Hepatocyte (in vitro differentiated cells): ENCODE measurements at places on chromosomes 7 and 10.
A peak's percentile ranks its signal among the peaks of the same experiment; 100 is the strongest.

GRCh38 chr7:91898240-91898992, 17.9 kb upstream of the MTERF1 start:
- no peak for DNase-seq

DNA sequence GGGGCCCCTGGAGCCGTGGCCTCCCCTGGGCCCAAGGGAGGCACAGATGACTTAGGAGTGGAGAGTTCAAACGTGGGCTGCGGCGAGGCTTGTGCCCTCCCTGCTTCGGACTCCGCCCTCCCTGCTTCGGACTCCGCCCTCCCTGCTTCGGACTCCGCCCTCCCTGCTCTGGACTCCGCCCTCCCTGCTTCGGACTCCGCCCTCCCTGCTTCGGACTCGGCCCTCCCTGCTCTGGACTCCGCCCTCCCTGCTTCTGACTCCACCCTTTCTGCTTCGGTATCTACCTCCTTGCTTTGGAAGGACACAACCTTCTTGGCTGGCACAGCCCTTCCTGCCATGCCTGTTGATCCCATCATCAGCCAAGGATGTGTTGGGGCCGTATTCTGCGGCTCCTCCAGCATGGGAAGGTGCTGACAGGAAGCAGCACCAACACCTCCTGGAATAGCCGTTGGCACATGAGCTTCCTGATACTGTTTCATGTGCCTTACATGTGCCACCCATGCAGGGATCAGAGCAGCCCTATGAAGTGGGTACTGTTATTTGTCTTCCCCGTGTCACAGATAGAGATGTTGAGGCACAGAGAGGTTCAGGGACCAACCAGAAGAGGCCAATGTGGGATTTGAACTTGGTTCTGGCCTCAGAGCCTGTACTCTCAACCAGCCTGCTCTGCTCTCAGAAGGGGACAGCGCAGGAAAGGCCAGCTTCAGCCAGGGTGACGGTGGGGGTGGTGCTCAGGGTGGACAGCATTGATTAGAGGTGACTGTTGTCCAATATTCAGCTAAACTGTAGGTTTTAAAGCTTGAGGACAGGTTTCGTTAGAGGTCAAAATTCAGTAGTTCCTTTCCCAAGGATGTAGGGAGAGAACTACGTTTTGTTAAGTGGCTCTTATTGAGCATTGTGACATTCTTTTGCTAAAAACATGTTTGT, 114.5 kb downstream of the NKX6-2 start:
- no peak for DNase-seq

GRCh38 chr10:74081192-74081803, 69.3 kb downstream of the AP3M1 start:
- DNase-seq, result peak; percentile 60

DNA sequence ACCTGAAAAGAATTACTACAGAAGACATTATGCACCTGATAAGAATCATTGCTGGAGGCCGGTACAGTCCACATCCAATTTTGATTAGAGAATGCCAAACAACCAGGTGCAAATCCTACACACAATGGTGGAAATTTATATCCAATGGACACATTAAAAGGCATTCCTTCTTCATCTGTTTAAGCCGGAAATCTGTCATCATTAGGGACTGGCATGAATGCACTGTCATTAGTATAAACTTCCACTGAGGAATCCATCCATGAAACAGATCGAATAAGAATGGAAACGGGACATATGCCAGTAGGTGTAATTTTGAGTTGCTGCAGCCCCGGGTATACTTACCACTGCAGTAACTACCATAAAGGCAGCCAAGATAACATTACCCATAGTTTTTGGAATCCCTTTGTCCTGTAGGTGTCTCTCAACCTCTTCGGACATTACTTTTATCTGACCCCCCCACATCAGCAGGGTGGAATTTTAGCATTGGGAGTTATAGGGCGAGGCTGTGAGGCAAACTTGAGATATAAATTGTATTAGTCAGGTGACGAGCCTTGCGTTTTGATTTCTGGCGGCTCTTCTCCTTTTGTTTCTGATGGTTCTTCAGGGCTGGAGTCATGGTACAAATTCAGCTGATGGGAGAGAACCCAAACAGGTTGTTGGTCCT, 36.5 kb upstream of the AKR1C2 start:
- no peak for DNase-seq

DNA sequence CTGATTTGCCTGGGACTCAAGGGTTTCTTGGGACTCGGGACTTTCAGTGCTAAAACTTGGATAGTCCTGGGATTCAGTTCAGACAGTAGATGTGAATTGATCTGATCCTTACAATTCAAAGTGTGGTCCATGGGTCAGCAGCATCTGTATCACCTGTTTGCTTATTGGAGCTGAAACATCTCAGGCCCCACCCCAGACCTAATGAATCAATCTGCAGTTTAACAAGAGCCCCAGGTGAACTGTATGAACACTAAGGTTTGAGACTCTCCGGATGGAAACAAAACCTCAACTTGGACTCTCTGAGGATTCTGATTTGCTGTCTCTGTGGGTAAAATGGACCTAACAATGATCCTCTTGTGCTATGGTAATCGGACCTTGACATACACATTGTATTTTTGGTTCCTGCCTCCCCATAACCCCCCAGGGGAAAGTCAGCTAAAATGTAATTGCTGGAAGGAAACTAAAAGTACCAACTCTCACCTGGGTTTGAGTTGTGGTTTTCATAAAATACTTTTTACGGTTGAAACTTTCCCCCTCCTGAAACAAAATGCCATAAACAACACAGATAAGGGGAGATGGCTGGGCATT, 11.7 kb downstream of the CYP26A1 start:
- no peak for DNase-seq

- no peak for DNase-seq
Observed at GRCh38 chr7:64873155-64873500, 29.9 kb upstream of the ZNF273 start.

DNA sequence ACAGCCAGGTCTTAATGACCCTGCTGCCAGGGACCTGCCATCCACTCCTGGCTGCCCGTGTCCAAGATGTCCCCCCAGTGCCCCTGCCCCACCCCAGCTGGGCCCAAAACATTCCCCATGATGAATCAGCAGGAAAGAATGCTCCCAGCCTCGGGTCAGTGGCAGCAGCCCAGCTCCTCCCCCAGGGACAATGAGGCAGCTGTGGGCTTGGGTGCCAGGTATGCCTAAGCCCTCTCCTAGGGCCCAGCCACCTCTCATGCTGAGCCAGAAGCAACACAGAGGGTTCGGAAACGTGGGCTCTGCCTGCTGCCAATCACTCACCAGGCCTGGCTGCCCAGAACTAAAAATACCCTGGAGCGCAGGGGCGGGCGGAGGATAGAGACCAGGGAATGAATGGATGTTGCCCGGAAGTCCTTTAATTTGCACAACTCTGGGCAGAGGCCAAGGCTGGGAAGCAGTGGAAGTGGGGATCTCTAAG, 1.5 kb upstream of the LOXL4 start:
- DNase-seq, result peak; percentile 67

DNA sequence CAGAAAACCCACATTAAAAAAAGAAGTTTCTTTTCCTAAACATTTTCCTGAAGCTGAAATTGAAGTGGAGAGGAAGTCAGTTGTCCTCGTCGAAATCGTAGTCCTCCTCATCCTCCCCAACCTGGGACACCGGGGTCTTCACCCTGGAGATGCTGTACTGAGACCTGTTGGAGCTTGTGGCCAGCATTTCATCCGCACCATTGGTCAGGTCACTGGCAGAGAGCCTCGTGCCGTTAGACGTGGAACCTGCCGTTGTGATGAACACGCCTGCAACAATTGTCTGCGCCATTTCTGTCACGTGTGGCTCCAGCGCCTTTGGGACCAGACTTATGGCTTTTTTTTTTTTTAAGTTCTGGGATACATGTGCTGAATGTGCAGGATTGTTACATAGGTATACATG, 23.8 kb downstream of the CD36 start:
- DNase-seq, result no peak

- no peak for DNase-seq
Observed at GRCh38 chr10:4121502-4122380, 336.7 kb upstream of the KLF6 start.

- DNase-seq, result no peak
Observed at GRCh38 chr10:124341768-124342135, 77.0 kb downstream of the OAT start.

- no peak for DNase-seq
Observed at GRCh38 chr10:29948881-29949355, 110.5 kb downstream of the JCAD start.

DNA sequence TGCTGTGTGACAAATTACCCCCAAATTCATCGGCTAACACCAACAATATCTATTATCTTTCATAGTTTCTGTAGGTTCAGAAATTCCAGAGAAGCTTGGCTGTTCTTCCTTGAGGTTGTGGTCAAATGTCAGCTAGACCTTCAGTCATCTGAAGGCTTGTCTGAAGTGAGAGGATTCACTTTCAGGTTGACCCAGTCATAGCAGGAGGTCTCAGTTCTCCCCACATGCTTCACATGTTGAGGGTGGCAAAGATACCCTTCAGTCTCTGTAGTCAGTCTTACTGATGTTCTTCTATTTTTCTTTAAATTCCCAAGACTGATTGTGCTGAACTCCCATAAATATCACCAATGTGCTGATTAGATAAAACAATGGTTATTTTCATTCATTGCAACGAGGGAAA, 1692.0 kb downstream of the REEP3 start:
- no peak for DNase-seq

- DNase-seq, result no peak
Observed at GRCh38 chr10:130000918-130001317, 36.8 kb upstream of the EBF3 start.

DNA sequence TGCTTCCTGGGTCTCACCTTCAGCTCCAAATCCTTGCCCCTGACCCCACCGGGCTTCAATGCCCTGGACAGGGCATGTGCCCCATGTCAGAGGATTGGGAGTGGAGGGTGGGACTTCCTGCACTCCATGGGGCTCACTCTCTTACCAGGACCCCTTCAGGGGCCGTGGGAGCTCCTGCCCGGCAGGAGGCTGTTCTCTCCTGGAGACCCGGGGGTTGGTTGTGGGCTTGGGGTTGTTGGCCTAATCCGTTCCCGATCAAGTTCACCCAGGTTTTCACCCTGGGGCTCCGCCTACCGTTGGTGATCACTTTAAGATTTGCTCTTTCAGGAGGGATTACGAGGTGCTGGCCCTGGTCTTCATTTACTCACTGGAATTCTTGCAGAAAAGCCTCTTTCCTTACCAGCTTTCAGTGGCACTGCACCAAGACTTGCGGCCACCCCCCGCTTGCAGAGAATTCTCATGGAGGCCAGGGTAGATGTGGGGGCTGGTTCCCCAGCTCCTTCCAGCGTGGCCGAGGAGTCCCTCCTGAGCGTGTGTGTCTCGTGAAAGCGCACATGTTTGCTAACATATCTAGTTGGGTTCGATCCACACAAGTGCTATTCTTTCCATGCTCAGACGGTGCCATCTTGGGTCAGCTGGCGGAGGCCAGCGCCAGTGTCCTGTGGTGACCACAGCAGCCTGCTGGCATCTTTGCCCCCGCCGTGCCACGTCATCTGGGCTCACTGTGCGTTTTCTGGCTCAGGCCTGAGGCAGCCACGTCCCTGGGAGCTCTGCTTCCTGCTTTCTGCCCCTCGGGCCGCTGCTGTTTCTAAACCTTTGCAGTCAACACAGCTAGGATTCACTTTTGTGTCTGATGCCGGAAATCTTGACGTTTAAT, 15.6 kb downstream of the PWWP2B start:
- no peak for DNase-seq

DNA sequence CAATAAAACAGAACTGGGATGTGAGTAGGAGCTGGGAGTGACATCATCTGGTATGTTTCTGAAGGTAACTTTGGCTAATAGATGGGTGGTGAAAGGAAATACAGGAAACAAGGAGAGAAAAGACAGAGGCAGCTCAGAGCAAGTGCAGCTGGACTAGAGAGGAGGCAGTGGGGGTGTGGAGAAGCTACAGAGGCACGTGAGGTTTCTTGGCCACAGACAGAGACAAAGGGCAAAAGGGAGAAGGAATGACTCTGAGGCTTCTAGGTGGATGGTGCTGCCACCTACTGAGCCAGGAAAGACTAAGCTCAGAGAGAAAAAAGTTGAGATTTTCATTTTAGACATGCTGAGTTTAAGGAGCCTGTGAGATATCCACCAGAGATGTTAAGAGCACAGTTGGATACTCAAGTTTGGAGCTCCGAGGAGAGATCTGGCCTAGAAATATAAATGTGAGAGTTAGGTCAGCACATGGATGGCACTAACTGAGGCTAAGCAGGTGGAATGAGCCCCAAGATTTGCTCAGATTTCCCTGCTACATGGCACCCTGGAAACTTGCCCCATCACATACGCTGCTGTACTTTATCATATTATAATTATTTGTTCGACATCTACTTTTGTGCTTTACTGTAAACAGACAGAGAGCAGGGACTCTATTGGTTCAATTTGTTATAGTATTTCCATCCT, 293.0 kb upstream of the IMMP2L start:
- DNase-seq, result peak; percentile 81

- no peak for DNase-seq
Observed at GRCh38 chr7:94973844-94974243, 66.5 kb downstream of the PPP1R9A start.

GRCh38 chr7:74542558-74543117, 88.9 kb downstream of the GTF2IRD1 start:
- DNase-seq, result no peak

- no peak for DNase-seq
Observed at GRCh38 chr10:12319076-12319475, 30.3 kb upstream of the CAMK1D start.

- DNase-seq, result no peak
Observed at GRCh38 chr7:106070567-106071254, 41.4 kb downstream of the SYPL1 start.

DNA sequence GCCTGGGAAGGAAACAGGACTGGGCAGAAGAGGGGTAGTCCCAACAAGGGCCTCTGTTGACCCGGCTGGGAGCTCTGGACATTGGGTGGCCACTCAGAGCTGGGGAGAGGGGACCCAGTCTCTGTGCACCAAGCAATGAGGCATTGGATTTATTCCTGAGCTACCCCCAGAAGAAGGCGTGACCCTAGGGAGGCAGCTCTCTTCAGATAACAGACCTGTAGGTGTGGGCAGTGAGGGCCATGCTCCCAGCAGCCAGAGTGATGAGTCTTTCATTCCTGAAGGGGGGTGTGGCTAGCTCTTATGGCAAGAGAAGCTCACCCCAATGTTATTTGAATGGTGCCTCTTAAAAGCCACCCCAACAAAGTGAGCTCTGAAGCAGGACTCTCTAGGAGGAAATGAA, 20.4 kb downstream of the TEX36 start:
- no peak for DNase-seq
